A549 treated with AZD2906 at 1 μM for 4 hours (cell line): ENCODE measurements at places on chromosomes 16 and 17. TPM values are rescaled to one million over a fixed set of nuclear protein-coding genes. Genes with fewer than 3 reads are reported as not detected.

The CLEC19A gene
- 0.08 to 0.37 TPM (median 0.09 TPM) in 5 replicates for total RNA-seq

The DRC3 gene
- 2.0 to 2.5 TPM (median 2.1 TPM) in 5 replicates for total RNA-seq

The HOXB8 gene
- total RNA-seq = 5.5 to 7.1 TPM (median 6.0 TPM) in 5 replicates

The DNAJA2 gene
- total RNA-seq = 65.1 to 78.0 TPM (median 69.5 TPM) in 5 replicates

The GUCY2D gene
- 0.38 to 0.78 TPM (median 0.50 TPM) in 5 replicates for total RNA-seq

The ZMYND15 gene
- 0.28 to 0.48 TPM (median 0.40 TPM) in 5 replicates for total RNA-seq

The SHBG gene
- 0.45 to 0.90 TPM (median 0.73 TPM) in 5 replicates for total RNA-seq

The PRKCB gene
- 0.14 to 0.28 TPM (median 0.17 TPM) in 5 replicates for total RNA-seq

The TMIGD1 gene
- not detected in 5 replicates for total RNA-seq

The TK2 gene
- total RNA-seq = 17.7 to 21.1 TPM (median 18.7 TPM) in 5 replicates

The SMPD3 gene
- total RNA-seq = 0.08 to 0.20 TPM (median 0.13 TPM) in 5 replicates

The HES7 gene
- total RNA-seq = 2.3 to 5.4 TPM (median 5.2 TPM) in 5 replicates

The TEX19 gene
- 0.29 to 0.49 TPM (median 0.37 TPM) in 5 replicates for total RNA-seq

The MPP3 gene
- 13.9 to 16.7 TPM (median 15.3 TPM) in 5 replicates for total RNA-seq

The MRPL38 gene
- 98.3 to 124 TPM (median 117 TPM) in 5 replicates for total RNA-seq

The KAT2A gene
- total RNA-seq = 33.4 to 48.5 TPM (median 43.3 TPM) in 5 replicates

The LPCAT2 gene
- total RNA-seq = 4.6 to 5.6 TPM (median 4.7 TPM) in 5 replicates

The YBX2 gene
- 0.37 to 0.68 TPM (median 0.53 TPM) in 5 replicates for total RNA-seq

The EXOC3L1 gene
- total RNA-seq = 0.03 to 0.20 TPM (median 0.16 TPM) in 4 of 5 replicates, not detected in the other

The KREMEN2 gene
- total RNA-seq = 1.4 to 2.0 TPM (median 1.8 TPM) in 5 replicates

The INCA1 gene
- total RNA-seq = 1.4 to 1.9 TPM (median 1.6 TPM) in 5 replicates

The CCDC40 gene
- total RNA-seq = 6.3 to 8.3 TPM (median 7.6 TPM) in 5 replicates

The CDH16 gene
- total RNA-seq = 7.0 to 10.5 TPM (median 9.9 TPM) in 5 replicates

The ARL5C gene
- not detected in 5 replicates for total RNA-seq

The HCRT gene
- 0.20 TPM in 1 of 5 replicates, not detected in the others for total RNA-seq

The KRTAP4-3 gene
- total RNA-seq = not detected in 5 replicates

The CCDC154 gene
- total RNA-seq = 0.07 to 0.36 TPM (median 0.18 TPM) in 5 replicates

The PIRT gene
- total RNA-seq = not detected in 5 replicates

The DPEP3 gene
- total RNA-seq = not detected in 5 replicates

The CDH13 gene
- total RNA-seq = 0.01 TPM in 1 of 5 replicates, not detected in the others

The PIMREG gene
- total RNA-seq = 39.0 to 51.9 TPM (median 47.7 TPM) in 5 replicates

The NXN gene
- 21.5 to 27.5 TPM (median 23.4 TPM) in 5 replicates for total RNA-seq

The ZACN gene
- total RNA-seq = 0.17 to 0.38 TPM (median 0.30 TPM) in 5 replicates

The DDX19B gene
- 29.1 to 33.6 TPM (median 30.8 TPM) in 5 replicates for total RNA-seq

The PDE6G gene
- 1.5 to 2.8 TPM (median 2.4 TPM) in 5 replicates for total RNA-seq

The MYO19 gene
- 49.7 to 55.1 TPM (median 53.9 TPM) in 5 replicates for total RNA-seq

The NPIPA8 gene
- 0.73 to 1.5 TPM (median 1.4 TPM) in 5 replicates for total RNA-seq

The CNTD1 gene
- total RNA-seq = 0.03 to 0.06 TPM (median 0.04 TPM) in 4 of 5 replicates, not detected in the other

The DNAH2 gene
- total RNA-seq = 0.02 to 0.05 TPM (median 0.03 TPM) in 5 replicates

The FZD2 gene
- 23.6 to 37.5 TPM (median 34.8 TPM) in 5 replicates for total RNA-seq

The SLC16A5 gene
- 23.0 to 32.9 TPM (median 30.2 TPM) in 5 replicates for total RNA-seq

The TIMP2 gene
- 190 to 244 TPM (median 213 TPM) in 5 replicates for total RNA-seq

The PRSS33 gene
- 0.05 to 0.06 TPM in 2 of 5 replicates, not detected in the others for total RNA-seq

The EFNB3 gene
- total RNA-seq = 1.2 to 1.6 TPM (median 1.3 TPM) in 5 replicates

The USP31 gene
- 12.7 to 15.1 TPM (median 14.6 TPM) in 5 replicates for total RNA-seq

The SECTM1 gene
- 1.4 to 2.6 TPM (median 2.1 TPM) in 5 replicates for total RNA-seq

The VAT1L gene
- not detected in 5 replicates for total RNA-seq

The SYNGR2 gene
- 117 to 208 TPM (median 186 TPM) in 5 replicates for total RNA-seq

The MLLT6 gene
- total RNA-seq = 23.4 to 30.4 TPM (median 25.0 TPM) in 5 replicates

The CFAP119 gene
- total RNA-seq = 4.5 to 9.0 TPM (median 8.0 TPM) in 5 replicates

The ZNF500 gene
- 7.8 to 9.5 TPM (median 8.5 TPM) in 5 replicates for total RNA-seq

The CFAP97D1 gene
- 0.01 to 0.03 TPM (median 0.02 TPM) in 3 of 5 replicates, not detected in the others for total RNA-seq

The TMEM238L gene
- total RNA-seq = not detected in 5 replicates

The TRIM47 gene
- total RNA-seq = 144 to 202 TPM (median 193 TPM) in 5 replicates
